ENCODE measurements at places on chromosomes 11 and 22.

GRCh38 chr22:50571264-50572175, 6.7 kb downstream of the CPT1B start:
- no peak for DNase-seq

DNA sequence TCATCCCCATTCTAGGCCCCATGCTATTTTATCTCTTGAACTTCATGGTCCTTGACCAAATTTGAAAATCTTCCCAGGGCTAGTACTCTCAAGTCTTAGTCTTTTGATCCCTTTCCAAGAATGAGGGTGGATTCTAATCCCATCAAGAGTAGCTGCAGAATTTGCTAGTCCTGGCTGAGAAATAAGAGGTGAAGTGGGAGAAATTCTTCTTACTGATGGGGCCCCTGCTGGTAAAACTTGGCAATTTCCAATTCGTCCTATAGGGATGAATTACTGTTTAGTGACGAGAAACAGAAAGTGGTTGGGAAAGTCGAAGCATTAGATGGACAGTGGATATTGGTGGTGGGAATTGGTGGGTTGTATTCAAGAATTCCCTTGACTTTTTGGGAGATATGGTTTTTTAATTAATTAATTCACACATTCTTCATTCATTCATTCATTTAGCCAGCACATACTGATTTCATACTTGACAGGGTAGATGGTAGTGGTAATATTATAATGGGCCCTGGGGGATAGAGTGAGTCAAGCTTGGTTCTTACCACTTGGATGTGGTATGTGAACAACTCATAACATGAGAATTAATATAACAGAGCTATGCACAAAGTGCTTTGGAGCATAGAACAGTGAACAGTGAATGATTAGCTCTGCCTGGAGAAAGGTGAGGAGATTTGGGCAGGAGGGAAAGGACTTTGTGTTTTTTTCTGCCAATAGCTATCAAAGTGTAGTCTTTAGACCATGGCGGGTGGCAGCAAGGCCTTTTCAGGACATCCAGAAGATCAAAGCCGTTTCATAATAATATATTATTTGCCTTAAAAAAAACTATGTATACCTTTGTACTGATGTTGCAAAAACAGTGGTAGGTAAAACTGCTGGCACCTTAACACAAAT, 103.8 kb downstream of the STIM1 start:
- no peak for DNase-seq

- no peak for DNase-seq
Measured at GRCh38 chr22:45814198-45814597, 142.6 kb downstream of the ATXN10 start.

GRCh38 chr11:502288-503178, 4.5 kb downstream of the RNH1 start:
- no peak for DNase-seq

DNA sequence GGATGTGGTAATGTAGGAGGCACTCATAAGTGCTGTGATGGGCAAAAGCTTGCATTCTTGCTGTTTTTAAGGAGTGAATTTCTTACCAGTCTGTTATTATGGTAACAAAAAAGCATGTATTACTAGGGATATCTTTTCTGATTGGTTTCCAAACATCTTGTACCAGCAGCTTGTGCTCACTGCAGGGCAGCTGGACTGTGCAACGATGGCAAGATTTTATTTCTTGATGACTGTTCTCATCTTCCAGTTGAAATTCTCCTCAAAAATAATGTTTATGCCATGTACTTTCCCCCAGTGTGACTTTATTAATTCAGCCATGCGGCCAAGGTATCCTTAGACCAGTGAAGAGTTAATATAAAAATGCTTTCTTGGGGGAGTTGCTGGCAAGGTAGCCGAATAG, 35.4 kb downstream of the EMSY start:
- DNase-seq: no peak

- no peak for DNase-seq
Measured at GRCh38 chr11:68313574-68314202, 1.3 kb downstream of the LRP5 start.

DNA sequence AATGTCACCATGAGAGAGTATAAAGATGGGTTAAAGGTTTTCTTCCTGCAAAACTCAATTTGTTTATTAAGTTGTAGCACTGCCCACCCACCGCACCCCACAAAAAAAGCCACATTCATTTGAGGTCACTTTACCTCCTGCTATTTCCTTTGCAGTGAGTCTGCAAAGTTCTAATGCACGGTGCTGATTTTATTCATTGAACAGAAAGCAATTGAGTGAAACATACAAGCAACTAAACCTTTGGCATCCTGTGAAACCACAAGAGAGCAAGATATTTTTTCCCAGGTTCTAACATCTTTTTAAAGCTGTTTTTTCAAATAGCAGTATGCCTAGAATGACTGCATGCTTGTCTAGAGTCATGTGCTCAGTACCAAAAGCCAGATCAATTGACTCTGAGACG, 39.0 kb downstream of the RRAS2 start:
- no peak for DNase-seq

- no peak for DNase-seq
Measured at GRCh38 chr11:65206901-65207300, 25.2 kb downstream of the CAPN1 start.

GRCh38 chr11:61963282-61964057, 4.0 kb downstream of the FTH1 start:
- DNase-seq: no peak

- DNase-seq: no peak
Measured at GRCh38 chr11:103109818-103110388, 677 bp downstream of the DYNC2H1 start.

DNA sequence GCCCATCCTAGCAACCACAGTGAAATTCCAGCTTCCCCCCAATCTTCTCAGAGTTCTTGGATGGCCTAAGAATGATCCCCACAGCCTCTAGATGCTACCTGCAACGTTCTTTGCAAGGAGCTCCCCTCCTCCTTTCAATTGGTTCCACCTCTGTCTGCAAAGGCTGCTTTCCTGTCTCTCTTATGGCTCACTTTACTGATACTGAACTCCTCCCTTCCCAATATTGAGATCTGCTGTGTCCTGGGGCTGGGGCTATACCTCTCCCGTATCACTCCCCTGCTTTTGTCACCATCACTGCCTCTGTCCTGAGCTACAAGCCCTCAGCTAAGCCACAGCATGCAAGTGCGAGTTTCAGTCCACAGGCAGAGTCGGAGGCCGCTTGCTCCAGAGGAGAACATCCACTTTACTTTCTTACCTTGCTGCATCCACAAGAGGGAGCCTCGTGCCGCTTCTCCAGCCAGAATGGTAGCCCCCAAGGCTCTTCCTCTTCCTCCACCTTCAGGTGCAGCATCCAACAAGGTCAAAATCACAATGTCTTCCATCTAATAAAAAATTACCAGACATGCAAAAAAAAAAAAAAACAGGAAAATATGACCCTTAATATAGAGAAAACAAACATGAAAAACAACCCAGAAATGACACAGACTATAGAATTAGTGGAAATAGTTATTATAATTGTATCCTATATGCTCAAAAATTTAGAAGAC, 48.6 kb upstream of the TMEM45B start:
- DNase-seq: no peak

DNA sequence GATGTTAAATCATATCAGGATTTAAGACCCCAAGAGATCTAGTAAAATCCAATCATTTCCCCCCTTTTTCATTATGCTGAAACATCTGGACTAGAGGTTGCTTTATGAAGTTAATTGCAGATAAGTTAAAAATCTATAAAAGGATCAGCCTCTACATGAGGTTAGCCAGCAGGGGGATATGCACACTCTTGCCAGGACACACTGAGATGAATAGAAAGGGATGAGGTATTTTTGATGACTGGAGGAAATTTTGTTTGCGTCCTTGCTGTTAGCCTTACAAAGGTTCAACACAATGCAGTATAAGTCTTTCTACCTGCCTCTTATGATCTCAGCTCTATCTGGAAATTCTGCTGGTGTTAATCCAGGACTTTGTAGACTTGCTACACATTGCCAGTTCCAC, 1034.3 kb downstream of the LRRC4C start:
- no peak for DNase-seq

- DNase-seq: no peak
Measured at GRCh38 chr11:95241681-95242081, 10.7 kb upstream of the SESN3 start.

- DNase-seq: no peak
Measured at GRCh38 chr11:35425603-35426212, 6.3 kb upstream of the SLC1A2 start.

GRCh38 chr11:68399916-68400315, 60.6 kb upstream of the PPP6R3 start:
- DNase-seq: no peak

DNA sequence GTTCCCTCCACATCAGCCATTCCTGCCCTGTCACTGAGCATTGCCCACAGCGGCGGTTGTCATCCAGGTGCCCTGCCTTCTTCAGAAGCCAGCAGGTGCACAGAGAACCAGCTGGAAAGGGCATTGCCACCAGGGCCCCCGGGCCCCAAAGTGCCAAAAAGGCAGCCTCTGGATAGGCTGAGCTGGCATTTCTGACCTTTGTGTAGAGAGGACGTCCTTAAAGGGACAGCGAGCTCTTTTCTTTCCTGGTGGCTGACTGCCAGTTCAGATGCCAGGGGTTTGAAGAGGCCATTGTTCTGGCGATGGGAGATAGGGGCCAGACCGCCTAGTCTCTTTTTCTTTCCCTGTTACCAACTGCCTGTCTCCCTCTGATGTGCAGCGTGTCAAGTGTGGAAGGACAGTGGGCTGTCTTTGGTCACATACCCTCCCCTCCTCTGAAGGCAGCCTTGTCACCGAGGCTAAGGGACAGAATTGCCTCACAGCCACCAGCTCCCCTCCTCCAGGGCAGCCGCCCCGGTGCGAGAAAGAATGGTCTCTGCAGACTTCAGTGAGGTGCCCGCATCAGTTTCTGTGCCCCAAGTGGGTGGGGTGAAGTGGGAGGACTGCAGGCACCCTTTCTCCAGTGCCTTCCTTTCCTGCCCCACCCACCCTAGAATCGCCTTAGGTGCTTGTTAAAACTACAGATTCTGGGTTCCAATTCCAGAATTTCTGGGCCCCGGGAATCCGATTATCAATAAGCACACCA, 109.6 kb downstream of the SCN3B start:
- DNase-seq: no peak

DNA sequence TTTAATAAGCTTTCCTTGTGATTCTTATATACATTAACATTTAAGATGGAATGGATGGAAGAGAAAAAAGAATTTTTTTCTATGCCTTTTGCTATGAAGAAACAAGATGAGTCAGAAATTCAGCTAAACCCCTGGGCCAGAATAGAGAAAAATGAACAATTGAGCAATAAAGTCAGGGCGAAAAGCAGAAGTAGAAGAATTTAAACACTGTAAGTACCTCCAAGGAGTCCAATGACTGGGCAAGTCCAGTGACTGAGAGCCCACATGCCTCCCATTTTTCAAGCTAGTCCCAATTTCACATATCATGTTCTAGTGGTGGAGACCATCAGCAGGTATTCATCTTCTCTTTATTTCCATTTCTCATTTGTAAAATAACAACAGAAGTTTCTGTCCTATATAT, 18.6 kb upstream of the APLP2 start:
- DNase-seq: no peak

DNA sequence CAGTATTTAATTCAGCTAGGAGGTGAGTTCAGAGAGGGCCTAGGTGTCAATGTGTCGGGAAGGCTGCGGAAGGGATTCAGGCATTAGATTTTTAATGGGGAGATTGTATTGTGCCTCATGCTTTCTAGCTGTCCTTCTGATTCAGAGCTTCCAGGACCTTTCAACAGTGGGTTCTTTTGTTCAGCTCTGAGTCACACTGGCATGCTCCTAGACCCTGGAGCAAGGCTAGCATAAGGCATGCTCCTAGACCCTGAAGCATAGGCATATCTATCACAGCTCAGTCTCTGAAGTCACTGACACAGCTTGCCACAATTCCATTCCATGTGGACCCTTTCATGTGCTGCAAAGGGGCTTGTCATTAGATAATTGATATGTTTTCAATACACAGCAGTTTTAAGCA, 396.9 kb downstream of the RAB38 start:
- no peak for DNase-seq

- DNase-seq: no peak
Measured at GRCh38 chr22:38710351-38710750, 4.6 kb downstream of the GTPBP1 start.

DNA sequence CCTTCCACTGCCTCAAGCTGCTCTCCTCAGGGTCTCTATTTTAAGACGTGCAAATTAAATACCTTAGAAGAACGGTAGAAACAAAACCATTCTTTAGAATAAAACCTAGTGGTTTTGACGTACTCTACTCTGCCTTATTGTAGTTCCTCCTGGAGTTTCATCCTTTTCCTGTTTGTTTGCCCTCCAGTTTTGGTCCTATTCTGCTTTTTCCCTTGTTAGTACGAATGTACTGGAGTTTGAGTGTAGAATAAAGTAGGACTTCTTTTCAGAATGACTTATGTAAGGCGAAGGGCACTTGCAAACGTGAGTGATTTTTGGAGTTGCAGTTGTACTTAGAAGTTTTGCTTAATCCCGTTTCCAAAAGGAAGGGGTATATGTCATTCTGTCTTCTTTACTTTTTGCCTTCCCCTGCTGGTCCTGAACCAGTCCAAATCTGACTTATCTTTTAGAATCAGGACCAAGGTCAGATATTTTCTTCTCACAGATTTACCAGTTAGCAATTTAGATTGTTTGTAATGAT, 1.4 kb downstream of the SIK2 start:
- DNase-seq: no peak
